ENCODE measurements at places on chromosomes 7 and 10. TPM values are rescaled to one million over a fixed set of nuclear protein-coding genes. Genes with fewer than 3 reads are reported as not detected.

The ZNF727 gene
- not detected for total RNA-seq

The SPAM1 gene
- total RNA-seq: not detected

- DNase-seq: no peak
These were observed 617.6 kb downstream of the SORCS3 start for GRCh38 chr10:105258674-105259065.

DNA sequence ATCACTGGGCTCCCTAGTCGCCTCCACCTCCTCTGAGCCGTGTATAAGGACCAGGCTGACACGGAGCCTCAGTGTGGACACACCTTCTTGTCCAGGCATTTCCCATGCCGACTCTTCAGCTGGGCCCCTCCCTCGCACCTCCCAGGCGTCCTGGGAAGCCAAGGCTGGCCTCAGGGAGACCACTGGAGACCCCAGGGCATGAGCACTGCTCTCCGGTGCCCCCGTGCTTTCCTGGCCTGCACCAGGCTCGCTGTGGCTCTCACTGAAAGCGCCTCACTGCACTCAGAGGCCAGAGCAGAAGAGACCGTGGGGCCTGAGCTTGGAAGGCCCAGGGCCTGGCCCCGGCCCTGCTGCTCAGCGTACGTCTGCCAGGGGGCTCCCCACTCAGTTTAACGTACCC is 31.4 kb downstream of the LRRC27 start:
- no peak for DNase-seq

The BLNK gene
- total RNA-seq: 21.8 TPM

DNA sequence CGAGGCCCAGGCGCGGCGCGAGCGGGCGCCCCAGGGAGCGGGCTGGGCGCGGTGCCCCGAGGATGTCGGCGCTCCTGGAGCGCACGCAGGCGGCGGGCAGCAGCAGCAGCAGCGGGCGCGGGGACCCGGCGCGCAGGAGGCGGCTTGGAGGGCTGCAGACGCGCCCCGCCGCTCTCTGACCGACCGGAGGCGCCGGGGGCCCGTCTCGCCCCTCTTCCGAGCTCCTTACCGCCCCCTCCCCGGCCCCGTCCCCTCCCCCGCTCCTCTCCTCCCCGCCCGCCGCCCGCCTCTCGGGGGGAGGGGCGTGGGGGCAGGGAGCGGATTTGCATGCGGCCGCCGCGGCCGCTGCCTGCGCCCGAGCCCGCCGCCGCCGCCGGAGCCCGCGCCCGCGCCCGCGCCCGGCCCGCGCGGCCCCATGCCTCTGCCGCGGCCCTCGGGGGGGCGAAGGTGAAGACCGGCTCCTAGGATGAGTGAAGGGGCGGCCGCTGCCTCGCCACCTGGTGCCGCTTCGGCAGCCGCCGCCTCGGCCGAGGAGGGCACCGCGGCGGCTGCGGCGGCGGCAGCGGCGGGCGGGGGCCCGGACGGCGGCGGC is at the start of gene NRG3:
Gene NRG3 (plus strand): TSS at position 320 of the 592 bp plus-strand sequence.
- DNase-seq: no peak

DNA sequence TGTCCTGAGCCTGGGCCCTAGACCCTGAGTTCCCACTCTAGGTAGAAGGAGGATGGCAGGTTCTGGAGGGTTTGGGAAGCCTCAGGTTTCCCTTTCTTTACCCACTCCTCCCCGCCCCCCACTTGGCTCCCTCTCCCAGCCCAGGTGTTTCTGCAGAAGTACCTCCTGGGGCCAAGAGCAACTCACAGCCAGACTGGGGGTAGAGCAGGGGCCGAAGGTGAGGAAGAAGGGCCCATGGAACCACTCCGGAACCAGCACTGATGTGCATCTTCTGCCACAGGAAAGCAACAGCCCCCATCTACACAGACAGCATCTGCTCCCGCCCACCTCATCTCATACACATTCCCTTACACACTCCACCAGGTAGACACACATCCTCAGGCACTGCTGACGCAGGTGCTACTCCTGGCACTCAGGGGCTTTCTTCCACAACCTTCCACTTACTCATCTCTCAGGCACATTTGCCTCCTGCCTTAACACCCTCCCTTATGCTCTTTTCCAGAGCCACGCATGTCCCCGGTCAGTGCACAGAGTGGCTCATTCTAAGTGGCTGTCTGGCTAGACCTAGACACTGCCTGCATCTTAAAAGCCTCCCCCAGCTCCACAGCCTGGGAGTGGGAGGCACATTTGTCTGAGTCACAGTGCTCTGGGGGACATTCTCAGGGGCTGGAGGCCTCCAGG is 1.8 kb downstream of the EPHB6 start:
- DNase-seq: no peak

- no peak for DNase-seq
These were observed 435.2 kb upstream of the SEMA3D start for GRCh38 chr7:85622059-85622458.

DNA sequence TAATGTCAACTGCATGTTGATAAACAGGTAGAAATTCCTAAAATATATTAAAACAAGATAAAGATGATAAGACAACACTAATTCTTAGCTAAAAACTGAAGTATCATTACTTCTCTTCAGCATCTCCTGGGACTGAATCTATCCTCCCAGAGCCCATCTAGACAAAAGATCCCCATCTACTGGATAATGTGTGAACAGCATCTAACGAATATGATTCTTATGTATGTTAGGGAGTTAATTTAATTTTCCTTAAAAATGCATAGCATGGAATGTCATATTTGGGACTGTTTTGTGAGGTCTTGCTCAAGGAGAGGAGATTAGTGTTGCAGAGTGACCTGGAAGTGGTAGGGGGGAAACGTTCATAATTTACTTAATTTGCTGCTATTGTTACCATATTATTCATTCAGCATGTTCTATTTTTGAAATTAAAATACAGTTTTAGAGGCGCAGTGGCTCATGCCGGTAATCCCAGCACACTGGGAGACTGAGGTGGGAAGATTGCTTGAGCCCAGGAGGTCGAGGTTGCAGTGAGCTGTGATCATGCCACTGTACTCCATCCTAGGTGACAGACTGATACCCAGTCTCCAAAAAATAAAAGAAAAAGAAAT is 305.1 kb upstream of the CSTF2T start:
- DNase-seq: no peak

DNA sequence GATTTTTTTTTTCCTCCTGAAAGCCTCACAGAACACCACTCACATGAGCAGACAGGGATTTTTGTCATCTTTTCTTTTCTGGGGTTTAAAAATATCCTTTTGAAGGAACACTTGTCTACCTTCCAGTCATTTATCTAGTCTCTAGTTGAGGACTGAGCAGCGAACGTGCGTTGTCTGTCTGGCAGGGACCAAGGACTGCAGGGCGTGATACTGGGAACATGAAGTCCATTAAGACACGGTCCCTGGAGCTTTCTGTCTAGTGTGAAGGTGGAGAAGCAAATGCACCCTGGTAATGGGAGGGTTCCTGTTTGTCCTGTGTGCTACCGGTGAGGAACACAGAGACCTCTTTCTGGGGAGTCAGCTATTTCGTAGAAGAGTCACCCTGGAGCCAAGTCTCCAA is 207.4 kb downstream of the TMEM178B start:
- no peak for DNase-seq

The C10orf67 gene
- not detected for total RNA-seq

DNA sequence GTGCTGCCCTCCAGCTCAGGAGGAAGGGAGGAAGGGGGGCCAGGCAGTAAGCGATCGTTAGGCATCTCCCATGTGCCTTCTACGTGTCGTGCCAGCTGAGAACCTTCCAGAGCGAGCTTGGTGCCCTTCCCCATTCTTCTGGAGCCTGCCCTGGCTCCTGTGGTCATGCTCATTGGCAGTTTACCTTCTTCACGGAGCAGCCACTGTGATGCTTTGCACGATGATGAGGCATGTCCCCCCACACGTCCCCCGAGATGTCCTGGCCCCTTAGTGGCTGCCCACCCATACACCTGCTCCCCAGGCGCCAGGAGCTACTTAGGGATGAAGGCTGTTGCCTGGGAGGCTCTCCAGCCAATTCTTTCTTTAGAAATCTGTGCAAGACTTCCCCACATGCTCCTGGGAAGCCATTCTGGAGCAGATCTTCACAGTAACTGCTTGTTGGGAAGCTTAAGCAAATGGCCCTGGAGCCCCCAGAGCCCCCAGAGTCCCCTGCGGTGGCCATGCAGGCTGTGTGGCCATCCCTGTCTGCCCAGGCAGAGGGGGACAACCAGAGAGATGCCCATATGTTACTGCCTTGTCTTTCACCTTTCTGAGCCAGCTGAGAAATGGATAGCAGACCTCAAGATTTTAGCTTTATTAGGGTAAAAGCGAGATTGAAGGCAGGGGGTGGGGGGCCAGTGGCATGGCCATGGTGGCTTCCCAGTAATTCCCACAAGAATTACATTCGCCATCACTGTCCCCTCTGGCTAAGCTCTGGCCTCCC is 199.0 kb downstream of the EBF3 start:
- peak; percentile 1 for DNase-seq

The AMZ1 gene
- total RNA-seq: not detected

GRCh38 chr10:76112826-76113150 is 681.4 kb downstream of the LRMDA start:
- DNase-seq: no peak

- no peak for DNase-seq
These were observed 609.9 kb downstream of the CCSER2 start for GRCh38 chr10:84938117-84938905.

The CCDC3 gene
- total RNA-seq: 1.6 TPM

GRCh38 chr7:136588216-136588615 is 280.2 kb upstream of the CHRM2 start:
- no peak for DNase-seq

GRCh38 chr7:29314148-29314547 is 119.6 kb downstream of the CHN2 start:
- no peak for DNase-seq

DNA sequence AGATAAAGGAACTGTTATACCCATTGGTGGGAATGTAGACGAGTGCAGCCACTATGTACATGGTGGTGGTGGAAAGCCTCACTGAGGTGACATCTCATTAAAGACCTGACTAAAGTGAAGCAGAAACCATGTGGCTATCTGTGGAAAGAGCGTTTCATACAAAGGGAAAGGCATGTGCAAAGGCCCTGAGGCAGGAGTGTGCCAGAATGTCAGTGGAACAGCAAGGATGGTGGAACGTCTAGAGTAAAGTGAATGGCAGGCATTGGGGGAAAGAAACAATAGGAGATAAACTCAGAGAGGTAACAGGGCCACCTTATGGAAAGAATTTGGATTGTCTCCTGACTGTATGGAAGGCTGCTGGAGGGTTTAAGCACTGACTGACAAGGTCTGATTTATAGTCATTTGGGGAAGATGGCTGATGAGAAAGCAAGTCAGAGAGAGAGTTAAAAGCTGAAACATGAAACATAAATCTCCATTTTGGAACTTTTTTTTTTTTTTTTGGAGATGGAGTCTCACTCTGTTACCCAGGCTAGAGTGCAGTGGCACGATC is 245.7 kb downstream of the STK31 start:
- DNase-seq: no peak

GRCh38 chr10:56547163-56547562 is 186.1 kb upstream of the ZWINT start:
- no peak for DNase-seq

The ITGB8 gene
- 8.9 TPM for total RNA-seq

The AOAH gene
- total RNA-seq: 120 TPM

The TET1 gene
- 1.5 TPM for total RNA-seq

The CRPPA gene
- 2.6 TPM for total RNA-seq

The MSMB gene
- total RNA-seq: not detected

GRCh38 chr10:133099571-133099970 is 11.8 kb downstream of the ADGRA1 start:
- DNase-seq: no peak

DNA sequence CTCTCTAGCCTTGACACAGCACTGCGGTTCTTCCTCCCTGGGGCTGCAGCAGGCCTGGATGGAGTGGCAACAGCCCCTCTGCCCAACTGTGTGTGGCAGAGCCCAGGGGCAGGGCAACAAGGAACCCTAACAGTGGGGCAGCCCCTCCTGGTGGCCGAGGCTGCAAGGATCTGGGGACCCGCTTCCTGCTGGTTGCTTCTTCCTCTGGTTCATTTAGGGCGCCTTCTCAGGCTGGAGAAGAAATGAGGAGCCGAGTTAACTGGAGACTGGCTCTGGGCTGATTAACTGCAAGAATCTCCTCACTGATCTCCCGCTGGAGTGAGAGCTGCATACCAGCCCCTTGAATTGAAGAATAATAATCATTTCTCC is 80.1 kb upstream of the EMX2 start:
- peak; percentile 17 for DNase-seq

GRCh38 chr10:51881213-51881612 is 181.8 kb upstream of the CSTF2T start:
- no peak for DNase-seq

DNA sequence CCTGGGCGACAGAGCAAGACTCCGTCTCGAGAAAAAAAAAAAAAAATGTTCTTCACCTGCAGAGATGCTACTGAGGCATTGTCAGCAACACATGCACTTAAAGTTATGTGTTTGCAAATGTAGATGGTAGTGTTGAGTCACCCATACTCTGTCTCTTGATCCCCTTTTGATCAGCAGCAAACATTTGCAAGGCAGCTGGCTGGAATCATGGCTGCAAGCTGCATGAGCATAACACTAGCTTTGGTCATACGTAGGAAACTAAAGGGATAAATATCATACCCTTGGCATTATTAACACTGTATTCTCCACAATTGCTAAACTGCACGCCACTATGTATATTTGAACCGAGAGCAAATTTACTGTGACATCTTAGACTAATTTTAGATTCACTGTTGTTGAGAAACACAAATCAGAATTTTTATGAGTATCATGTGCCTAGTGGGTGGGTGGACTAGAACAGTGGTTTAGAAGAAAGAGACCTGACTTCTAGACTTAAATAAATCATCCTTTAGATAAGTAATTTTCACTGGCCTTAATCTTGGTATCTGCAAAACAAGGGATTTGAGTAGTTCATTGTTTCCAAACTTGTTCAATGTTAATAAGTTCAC is 229.3 kb upstream of the MEOX2 start:
- DNase-seq: no peak

GRCh38 chr10:102421757-102422512 is 1.3 kb downstream of the FBXL15 start:
- peak; percentile 66 for DNase-seq

DNA sequence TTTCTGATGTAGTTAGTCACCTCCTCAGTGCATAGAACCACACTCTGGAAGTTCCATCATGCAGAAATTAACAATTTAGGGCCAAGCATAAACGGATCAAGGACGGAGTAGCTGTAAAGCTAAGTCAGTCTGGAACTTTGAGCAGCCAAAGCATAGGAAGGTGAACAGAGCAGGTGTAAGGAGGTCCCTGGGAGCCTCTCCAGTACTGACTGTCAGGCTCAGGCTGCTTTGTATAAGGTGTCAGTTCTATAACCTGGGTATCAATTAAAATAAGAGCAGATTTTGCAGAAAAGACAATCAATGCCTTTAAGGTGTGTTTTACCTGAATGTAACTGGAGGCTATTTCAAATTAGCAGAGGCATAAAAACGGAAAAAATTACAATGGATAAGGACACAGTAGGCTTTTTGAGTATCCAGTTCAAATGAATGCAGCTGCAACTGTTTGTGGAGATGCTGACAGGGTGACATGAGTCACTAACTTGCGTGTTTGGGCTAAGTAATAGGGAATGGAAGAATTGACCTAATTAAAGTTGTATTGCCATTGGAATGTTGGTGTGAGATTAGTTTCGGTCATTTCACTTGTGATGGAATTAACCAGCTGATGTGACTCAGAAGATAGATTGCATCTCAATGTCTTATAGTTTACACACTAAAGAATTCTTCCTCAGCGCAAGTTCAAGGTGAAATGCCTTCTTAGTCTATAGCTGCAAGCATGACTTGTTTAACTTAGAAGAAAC is 417.9 kb upstream of the CNTNAP2 start:
- DNase-seq: no peak

GRCh38 chr10:126844406-126844805 is 60.8 kb upstream of the DOCK1 start:
- no peak for DNase-seq

GRCh38 chr10:22002591-22003176 is 846 bp downstream of the DNAJC1 start:
- no peak for DNase-seq

The NFE2L3 gene
- total RNA-seq: 9.4 TPM
